Hematopoietic multipotent progenitor cell treated with erythropoietin and hydrocortisone succinate and interleukin-3 and kit ligand, for 8 days (in vitro differentiated cells): ENCODE measurements at places on chromosomes 4 and X.
A peak's percentile ranks its signal among the peaks of the same experiment; 100 is the strongest.

- no peak for DNase-seq
Observed at GRCh38 chr4:177023951-177024350, 231.2 kb upstream of the VEGFC start.

GRCh38 chr4:16255730-16256129 is 29.5 kb upstream of the TAPT1 start:
- peak; percentile 56 for DNase-seq

DNA sequence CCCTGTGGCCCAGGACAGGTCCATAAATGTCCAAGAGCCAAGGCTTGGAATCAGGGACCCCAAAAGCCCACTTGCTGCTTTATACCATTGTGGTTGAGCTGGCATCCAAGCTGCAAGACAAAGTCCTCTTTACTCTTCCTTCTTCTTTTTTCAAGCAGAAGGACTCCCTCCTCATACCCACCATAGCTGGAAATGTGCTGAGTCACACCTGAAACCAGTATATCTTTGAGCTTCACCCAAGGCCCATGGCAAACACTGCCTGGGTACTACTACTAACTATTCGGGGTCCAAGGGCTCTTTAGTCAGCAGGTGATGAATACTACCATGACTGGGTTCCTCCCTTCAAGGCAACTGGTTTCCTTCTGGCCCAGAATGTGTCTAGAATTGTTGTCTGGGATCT is 37.3 kb upstream of the NMU start:
- DNase-seq = peak; percentile 19

GRCh38 chrX:113892401-113892800 is 691.5 kb upstream of the HTR2C start:
- DNase-seq = no peak

DNA sequence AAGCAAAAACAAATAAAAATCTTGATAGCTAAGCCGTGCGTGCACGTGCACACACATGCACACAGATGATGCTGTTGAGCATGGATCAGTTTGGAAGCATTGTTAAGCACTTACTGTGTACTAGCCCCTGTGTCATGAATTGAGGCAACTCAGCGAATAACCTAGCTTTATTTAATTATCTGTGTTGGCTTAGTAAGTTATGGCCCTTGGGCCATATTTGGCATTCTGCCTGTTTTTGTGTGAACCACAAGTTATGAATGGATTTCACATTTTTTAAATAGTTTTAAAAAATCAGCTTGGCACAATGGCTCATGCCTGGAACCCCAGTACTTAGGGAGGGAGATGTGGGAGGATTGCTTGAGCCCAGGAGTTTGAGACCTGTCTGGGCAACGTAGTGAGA is 113.6 kb upstream of the CBLL2 start:
- no peak for DNase-seq

DNA sequence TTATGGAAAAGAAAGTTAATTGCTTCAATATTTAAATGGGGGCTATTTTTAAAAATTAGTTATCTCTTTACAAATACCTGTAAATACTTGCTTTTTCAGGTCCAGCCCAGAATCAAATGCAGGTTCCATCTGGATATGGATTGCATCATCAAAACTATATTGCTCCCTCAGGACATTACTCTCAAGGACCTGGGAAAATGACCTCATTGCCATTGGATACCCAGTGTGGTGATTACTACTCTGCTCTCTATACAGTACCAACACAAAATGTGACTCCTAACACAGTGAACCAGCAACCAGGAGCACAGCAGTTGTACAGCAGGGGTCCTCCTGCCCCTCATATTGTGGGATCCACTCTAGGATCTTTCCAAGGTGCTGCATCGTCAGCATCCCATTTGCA is 29.2 kb downstream of the SEC24B start:
- DNase-seq = no peak
